HS-27A (cell line): ENCODE measurements at places on chromosomes 13 and 19.

- DNase-seq = no peak
Observed at GRCh38 chr19:17796013-17796837, 1.3 kb downstream of the B3GNT3 start.

GRCh38 chr13:49315036-49315565 lies 67.4 kb downstream of the CDADC1 start:
- DNase-seq = no peak

GRCh38 chr19:52494518-52494917 lies 33.0 kb upstream of the ZNF808 start:
- DNase-seq = no peak

DNA sequence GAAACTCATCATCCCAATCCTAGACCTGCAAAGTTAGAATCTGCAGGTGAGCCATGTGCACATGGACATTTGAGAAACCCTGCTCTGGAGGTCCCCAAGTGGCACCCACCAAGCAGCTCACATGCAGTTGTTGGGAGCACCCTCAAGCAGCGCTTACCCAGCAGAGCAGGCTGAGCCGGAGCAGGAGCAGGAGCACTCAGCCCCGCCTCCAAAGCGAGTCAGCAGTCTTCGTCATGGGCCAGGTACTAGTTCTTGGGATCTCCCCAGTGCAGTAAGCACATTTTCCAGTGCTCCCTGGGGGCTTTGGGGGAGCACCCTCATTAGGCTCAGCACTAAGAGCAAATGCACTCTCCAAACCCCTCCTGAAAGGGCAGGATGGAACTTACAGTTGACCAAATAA lies 572.7 kb downstream of the IRS2 start:
- no peak for DNase-seq

- DNase-seq = no peak
Observed at GRCh38 chr19:8441725-8442544, 2.8 kb upstream of the HNRNPM start.

DNA sequence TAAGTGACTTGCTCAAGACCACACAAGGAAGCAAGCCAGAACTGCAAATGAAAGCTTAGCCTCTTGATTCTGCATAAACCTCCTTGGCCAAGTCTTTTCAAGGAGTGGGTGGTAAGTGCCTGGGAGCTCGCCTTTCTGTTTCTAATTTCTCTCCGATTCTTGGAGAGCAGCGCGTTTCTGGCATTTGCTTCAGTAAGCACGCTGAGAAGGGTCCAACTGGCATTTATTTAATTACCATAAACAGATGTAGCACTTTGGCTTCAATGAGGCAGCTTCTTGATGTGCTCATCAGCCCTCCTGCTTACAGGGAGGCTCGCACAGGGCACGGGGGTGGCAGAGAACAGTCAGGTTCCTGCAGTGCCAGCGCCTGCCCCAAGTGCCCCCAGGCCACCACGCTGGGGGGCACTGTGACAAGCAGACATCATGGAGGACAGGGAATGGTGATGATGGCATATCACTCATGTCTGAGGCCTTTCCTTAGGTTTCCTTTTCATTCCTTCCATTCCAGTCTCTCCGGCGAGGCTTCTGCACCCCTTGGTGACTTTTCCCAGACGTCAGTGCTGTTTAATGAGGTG lies 13.3 kb downstream of the SIAH3 start:
- DNase-seq = no peak

GRCh38 chr13:94956417-94957110 lies 244.2 kb upstream of the SOX21 start:
- no peak for DNase-seq

- no peak for DNase-seq
Observed at GRCh38 chr13:49539313-49539712, 43.6 kb downstream of the PHF11 start.

- DNase-seq = no peak
Observed at GRCh38 chr13:36310417-36311108, 12.9 kb upstream of the CCDC169 start.

DNA sequence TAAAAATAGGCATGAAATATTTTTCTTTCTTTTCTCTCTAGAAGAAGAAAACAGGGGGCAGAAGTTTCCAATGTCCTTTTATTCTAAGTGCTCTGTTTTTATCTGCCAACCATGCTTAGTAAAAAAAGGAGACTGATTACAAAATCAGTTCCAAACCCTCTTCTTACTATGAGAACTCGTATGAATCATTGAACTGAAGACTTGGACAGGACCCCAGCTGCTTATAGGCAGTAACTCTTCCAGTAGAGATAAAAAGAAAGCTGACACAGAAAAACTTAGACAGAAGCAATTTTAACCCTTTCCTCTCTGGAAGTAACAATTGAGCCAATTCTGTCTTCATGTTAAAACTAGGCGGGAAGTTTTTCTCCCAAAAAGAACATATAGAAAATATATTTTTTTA lies 24.5 kb upstream of the FREM2 start:
- DNase-seq = no peak

- DNase-seq = no peak
Observed at GRCh38 chr19:51686171-51686570, 7.0 kb upstream of the SPACA6 start.

DNA sequence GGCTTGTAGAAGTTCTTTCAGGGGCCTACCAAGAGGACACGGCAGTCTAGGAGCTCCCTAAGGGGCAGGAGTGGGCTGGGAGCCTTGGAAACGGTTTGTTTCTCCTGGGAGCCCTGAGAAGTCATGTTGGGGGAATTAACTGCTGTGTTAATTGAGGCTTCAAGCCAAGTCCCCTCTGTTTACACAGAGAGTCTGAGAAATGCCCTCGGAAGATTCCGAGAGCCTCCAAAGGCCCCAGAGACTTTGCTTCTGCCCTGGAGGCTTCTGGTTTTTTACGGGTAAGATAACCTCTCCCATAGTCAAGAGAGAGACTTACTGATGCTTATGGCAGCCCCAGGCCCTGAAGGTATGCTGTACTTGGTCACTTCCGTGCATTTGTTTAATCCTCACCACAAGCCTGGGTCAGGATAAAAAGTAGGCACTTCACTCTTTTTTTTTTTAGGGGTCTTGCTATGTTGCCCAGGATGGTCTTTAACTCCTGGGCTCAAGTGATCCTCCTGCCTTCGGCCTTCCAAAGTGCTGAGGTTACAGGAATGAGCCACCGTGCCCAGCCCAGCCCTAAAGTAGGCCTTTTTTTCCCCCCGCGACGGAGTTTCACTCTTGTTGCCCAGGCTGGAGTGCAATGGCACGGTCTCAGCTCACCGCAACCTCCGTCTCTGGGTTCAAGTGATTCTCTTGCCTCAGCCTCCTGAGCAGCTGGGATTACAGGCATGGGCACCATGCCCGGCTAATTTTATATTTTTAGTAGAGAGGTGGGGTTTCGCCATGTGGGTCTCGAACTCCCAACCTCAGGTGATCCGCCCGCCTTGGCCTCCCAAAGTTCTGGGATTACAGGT lies 15.2 kb downstream of the IER2 start:
- DNase-seq = no peak

DNA sequence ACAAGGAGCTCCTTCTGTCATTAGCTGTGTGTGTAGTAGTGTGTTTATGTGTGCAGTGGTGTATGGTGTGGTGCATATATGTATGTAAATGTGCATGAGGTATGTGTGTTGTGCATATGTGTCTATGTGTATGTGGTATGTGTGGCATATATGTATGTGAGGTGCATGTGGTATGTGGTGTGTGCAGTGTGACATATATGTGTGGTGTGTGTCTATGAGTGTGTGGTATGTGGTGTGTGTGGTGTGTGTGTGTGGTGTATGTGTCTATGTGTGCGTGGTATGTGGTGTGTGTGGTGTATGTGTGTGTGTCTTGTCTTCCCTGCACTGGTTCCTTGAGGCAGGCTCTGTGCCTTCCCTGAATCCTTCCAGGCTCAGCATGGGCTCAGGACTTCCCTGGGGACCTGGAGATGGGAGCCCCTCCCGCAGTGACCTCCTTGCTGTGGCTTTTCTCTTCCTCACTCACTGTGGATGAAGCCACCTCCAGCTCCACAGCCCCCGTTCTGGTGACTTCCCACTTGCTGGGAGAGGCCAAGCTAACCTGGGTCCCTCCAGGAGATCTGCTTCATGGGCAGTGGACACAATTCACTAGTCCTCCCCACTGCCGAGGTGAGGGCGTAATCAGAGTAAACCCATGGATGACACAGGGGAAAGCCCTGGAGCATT lies 64.2 kb downstream of the CCDC70 start:
- DNase-seq = no peak
